ENCODE measurements at places on chromosomes 5 and 9.

- H3K4me3 ChIP-seq = no peak overlapping the region
- peaks cover 13% of the 10 kb centered on the region for H3K4me1 ChIP-seq
- H3K27ac ChIP-seq = peak overlapping the region; percentile 35
- no peaks in the 10 kb centered on the region for H3K36me3 ChIP-seq
- DNase-seq = peak; percentile 54
- H3K27me3 ChIP-seq = no peaks in the 10 kb centered on the region
Observed at GRCh38 chr9:134734270-134734669, 92.7 kb downstream of the COL5A1 start.

GRCh38 chr9:101601904-101602765, 7.4 kb upstream of the PPP3R2 start:
- H3K4me1 ChIP-seq = peaks cover 4% of the 10 kb centered on the region
- H3K27me3 ChIP-seq = no peaks in the 10 kb centered on the region
- no peaks in the 10 kb centered on the region for H3K36me3 ChIP-seq
- H3K27ac ChIP-seq = no peak overlapping the region

DNA sequence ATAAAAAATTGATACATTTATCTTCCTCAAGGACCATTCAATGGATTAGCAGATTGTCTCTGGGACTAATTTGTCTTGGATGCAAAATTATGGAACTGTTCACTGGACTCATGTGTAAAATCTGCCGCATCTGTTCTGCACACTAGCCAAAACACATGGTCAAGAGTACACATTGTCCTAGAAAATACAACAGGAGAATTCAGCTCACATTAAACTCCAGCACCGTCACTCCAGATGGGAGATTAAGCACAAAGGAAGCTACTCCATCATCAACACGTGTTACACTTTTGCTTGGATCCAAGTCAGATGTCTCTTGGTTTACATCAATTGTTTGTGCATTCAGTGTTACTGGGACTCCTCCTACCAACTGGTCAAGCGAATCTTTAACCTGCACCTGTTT, 28.8 kb downstream of the C5 start:
- no peak overlapping the region for H3K27ac ChIP-seq
- no peak for DNase-seq
- H3K4me3 ChIP-seq = no peak overlapping the region

- no peak overlapping the region for H3K4me3 ChIP-seq
- H3K4me1 ChIP-seq = no peaks in the 10 kb centered on the region
- no peaks in the 10 kb centered on the region for H3K36me3 ChIP-seq
- no peak for DNase-seq
Observed at GRCh38 chr5:127577458-127577857, 60.0 kb downstream of the PRRC1 start.

- no peaks in the 10 kb centered on the region for H3K27me3 ChIP-seq
- peaks cover 60% of the 10 kb centered on the region for H3K4me1 ChIP-seq
Observed at GRCh38 chr5:141511771-141512325, 23.0 kb downstream of the PCDHGC5 start.

DNA sequence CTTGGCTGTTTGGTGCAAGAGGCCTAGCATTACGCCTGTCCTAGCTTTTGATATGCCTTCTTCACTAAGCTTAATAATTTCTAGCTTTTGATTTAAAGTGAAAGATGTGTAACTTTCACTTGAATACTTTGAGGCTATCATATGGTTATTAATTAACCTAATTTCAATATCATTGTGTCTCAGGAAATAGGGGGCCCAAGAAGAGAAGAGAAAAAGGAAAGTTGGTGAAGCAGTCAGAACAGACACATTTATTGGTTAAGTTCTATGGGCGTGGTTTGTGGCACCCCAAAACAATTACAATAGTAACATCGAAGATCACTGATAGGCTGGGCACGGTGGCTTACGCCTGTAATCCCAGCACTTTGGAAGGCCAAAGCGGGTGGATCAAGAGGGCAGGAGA, 40.9 kb upstream of the F2RL2 start:
- DNase-seq = no peak
- no peak overlapping the region for H3K27ac ChIP-seq
- H3K4me3 ChIP-seq = no peak overlapping the region
- no peaks in the 10 kb centered on the region for H3K4me1 ChIP-seq
- no peaks in the 10 kb centered on the region for H3K27me3 ChIP-seq
- no peaks in the 10 kb centered on the region for H3K36me3 ChIP-seq

DNA sequence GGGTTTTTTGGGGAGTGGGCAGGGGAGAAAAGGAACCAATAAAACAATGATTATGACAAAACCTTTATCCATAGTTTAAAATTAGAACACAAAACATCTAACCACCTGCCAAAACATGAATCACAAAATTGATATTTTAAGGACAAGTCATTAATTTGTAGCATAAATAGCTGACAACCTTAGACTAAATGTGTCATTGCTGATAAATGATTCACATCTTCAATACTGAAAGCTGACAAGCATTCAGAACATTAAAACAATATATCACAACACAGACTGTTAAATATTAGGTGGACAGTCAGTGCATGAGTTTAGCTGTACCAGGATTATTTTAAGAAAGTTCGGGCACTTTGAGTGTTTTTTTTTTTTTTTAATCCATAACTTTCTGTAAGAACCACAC, 71.5 kb downstream of the NR3C1 start:
- DNase-seq = no peak
- peaks cover 2% of the 10 kb centered on the region for H3K36me3 ChIP-seq
- no peak overlapping the region for H3K27ac ChIP-seq
- H3K4me3 ChIP-seq = no peak overlapping the region
- H3K27me3 ChIP-seq = no peaks in the 10 kb centered on the region
- peaks cover 16% of the 10 kb centered on the region for H3K4me1 ChIP-seq

- DNase-seq = no peak
- no peak overlapping the region for H3K27ac ChIP-seq
Observed at GRCh38 chr5:41406424-41406823, 104.0 kb downstream of the PLCXD3 start.

DNA sequence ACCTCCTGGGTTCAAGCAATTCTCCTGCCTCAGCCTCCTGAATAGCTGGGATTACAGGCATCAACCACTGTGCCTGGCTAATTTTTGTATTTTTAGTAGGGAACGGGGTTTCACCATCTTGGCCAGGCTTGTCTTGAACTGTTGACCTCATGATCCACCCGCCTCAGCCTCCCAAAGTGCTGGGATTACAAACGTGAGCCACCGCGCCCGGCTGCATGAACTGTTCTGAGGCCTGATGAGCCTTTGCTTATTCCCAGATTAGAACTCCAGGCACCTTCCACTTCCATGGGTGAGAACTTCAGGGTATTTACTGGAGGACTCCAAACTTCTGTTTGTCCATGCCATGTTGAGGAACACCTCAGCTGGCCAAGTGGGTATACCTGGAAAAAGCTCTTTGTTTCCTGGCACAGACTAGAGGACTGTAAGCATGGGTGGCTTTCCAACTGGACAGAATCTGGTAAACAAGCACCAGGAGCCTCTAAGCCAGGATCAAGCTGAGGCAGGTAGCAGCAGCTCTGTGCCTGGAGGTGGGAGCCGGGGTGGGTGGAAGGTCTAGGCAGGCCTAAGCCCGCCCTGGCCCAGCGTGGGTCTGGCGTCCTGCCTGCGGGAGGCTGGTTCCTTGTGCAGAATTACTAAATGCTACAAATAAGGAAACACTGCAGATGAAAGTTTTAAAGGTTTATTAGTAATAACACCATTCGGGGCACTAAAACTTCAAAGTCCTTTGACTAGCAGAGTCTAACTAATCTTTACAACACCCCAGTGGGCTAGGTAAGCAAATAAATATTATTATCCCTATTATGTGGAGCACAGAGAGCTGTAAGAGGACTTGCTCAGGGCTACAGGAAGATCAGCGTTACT, 78.4 kb downstream of the SEMA5A start:
- no peak overlapping the region for H3K27ac ChIP-seq
- no peak for DNase-seq
- no peaks in the 10 kb centered on the region for H3K36me3 ChIP-seq
- no peaks in the 10 kb centered on the region for H3K27me3 ChIP-seq

DNA sequence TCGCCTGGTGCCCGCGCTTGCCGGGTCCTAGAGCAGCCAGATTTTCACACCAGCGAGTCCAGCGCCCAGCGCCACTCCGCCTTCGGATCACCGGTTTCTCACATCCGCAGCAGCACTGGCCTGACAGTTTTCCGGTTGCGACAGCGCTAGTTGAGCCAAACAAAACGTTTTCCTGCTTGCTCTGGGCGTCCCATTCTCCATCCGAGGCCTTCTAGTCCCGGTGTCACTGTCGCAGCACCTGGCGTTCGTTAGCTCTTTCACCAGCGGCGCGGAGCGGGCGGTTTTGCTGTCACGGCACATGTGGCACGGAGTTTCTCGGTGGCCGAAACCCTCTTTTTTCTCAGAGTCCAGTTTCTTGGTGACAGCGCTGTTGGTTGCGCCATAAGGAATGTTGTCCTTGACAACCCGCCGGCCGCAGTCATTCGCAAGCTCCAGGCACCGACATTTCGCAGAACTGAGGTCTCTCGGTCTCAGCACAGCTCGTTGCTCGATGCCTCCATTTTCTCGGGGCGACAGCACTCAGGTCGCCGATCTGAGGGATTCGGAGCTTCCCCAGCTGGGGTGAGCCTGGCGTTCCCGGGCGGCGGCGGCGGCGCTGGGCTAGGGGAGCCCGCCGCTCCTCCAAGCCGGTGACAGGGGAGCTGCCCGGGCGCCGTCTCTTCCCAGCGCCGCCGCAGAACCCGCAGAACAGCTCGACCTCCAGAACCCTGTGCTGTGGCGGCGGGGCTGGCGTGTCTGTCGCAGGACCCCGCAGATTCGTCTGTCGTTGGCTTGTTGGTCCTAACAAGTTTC, 47.8 kb downstream of the ANXA2R start:
- DNase-seq = peak; percentile 90
- H3K4me3 ChIP-seq = peak overlapping the region; percentile 46
- peak overlapping the region; percentile 99 for H3K27ac ChIP-seq
- peaks cover 11% of the 10 kb centered on the region for H3K27me3 ChIP-seq
- no peaks in the 10 kb centered on the region for H3K36me3 ChIP-seq

All from upper lobe of left lung (tissue), 6 donors.